HAP-1 (cell line): ENCODE measurements at places on chromosomes 2 and 18.
A peak's percentile ranks its signal among the peaks of the same experiment; 100 is the strongest.

- no peak for DNase-seq
These were observed 221.8 kb upstream of the OSR1 start for GRCh38 chr2:19580264-19580663.

DNA sequence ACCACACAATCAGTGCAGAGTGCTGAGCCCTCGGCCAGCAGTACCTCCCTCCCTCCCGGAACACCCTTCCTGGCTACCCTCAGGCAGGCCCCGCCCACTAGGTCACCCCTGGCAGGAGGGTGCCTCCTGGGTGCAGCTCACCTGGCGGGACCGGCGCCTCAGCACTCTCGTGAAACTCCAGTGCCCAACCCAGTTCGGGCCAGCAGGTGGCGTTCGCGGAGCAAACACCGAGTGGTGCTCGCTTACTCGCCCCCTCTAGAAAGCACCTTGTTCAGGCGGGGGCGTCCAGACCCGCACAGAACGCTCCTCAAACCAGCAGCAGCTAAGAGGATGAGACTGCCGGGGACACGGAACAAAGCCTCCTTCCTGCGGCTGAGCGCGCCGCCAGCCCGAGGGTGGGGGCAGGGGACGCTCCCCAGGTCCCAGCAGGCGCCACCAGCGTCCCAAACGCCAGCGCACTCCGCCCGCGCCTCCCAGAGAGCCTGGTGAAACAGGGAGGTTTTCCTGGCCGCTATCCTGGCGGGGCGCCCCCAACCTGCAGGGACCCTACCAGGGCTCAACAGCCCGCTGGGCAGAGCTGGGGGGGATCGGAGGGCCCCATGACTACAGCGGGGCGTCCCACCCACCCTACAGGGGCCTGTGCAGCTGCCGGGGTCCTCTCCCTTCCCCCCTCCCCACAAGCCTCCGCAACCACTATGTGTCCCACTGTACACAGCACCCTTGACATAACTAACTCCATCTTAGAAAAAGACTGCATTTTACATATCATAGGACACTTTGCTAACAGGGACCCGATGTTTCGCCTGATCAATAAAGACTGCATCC lies 44.7 kb downstream of the MRPS5 start:
- DNase-seq = peak; percentile 92

GRCh38 chr2:99389946-99390345 lies 52.8 kb downstream of the EIF5B start:
- DNase-seq = no peak

GRCh38 chr18:56869189-56869777 lies 218.1 kb downstream of the WDR7 start:
- peak; percentile 16 for DNase-seq

DNA sequence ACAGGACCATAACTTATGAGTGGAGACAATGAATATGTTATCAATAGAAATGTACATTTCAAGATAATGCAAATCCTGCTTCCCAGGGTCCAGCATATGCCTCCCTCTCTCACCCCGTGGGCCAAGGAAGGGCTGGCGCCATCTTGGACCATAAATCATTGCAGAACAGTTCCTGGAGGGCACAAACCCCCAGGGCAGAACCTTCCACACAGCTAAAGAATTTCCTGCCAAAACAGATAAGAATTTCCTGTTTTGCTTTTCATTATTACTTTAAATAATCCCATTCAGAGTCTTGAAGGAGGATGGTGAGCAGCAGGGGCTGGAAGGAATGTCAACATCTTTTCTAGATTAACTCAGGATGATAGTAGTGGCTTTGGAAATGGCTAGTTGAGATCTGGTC lies 53.7 kb downstream of the EHD3 start:
- DNase-seq = no peak

DNA sequence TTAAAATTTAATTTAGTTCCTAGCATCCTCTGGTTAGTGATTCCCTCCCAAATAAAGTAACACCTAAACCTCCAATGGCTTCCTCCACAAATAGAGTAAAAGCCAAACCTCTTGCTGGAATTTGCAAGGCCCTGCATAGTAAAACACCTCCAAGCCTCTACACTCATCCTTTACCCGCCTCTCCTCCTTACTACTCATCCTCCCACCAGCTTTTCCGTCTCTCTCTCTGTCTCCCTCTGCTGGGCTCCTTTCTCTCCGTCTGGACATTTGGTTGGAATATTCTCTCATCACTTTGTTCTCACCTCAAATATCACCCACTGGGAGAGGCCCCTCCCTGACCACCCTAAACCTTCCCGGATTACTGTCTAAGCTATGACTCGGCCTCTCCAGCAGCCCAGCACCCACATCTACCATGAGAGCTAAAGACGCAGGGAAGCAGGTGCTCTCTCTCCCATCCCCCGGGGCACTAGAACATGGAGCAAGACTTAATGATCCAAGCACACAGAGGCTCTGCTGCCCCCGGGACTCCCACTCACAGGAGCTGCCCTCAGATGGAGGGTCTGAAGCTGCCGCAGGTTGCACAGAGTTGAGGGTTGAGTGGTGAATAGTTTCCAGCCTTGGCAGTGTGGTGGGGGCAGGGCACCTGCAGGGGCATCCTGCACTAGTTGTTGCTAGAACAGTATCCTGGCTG lies 167.2 kb downstream of the FBXO15 start:
- no peak for DNase-seq

DNA sequence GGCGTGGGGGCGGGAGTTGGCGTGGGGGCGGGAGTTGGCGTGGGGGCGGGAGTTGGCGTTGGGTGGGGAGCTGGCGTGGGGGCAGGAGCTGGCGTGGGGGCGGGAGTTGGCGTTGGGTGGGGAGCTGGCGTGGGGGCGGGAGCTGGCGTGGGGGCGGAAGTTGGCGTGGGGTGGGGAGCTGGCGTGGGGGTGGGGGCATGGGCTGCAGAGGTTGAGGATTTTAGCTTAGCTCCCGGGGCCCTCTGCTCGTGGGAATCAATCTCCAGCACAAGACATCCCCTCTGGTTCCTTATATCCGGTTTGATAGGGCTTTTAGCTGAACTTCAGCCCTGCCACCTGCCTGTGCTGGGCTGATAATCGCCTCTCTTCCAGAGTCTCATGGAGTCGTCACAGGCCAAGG lies 177.0 kb downstream of the LDLRAD4 start:
- no peak for DNase-seq
